ENCODE measurements at places on chromosomes 7 and 10.

DNA sequence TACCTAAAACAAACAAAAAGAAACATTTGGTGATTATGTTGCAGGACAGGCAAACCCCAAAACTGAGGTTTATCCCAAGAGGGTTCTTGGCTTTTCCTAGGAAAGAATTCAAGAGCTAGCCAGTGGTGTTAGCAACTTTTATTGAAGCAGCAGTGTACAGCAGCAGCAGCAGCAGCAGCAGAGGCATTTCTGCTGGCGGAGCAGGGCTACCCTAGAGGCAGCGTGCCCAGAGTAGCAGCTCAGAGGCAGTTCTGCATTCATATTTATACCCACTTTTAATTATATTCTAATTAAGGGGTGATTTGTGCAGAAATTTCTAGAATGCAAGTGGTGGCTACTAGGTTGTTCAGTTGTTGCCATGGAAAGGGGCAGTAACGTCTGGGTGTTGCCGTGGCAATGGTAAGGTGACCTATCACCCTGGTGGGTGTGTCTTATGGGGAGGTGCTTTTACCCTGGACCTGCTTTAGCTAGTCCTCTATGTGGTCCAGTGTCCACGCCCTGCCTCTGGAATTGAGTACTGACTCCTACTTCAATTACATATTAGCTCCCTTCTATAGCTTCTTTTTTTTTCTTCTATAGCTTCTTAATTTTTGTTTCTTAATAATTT, 53.9 kb downstream of the VCL start:
- DNase-seq: no peak

DNA sequence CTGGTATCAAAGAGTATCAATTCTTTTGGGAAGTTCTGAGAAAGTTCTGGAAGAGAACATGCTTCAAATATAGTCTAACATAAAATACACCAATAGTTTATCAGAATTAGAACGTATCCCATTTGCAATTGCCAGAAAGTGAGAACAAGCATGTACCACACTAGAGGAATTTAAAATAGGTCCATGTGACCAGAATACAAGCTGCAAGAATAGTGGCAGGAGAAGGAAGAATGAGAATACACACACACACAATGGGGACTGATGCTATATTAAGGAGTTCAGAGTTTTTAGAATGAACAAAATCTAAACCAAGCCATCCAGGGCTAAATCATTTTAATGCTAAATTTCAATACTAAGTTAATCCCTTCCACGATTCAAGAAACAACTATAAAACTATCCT, 99.1 kb upstream of the TMEM168 start:
- DNase-seq: no peak

- peak; percentile 95 for DNase-seq
These were observed 775 bp upstream of the SEPTIN7 start for GRCh38 chr7:35799846-35800717.

- DNase-seq: no peak
These were observed at the start of gene IGFBP1 for GRCh38 chr7:45888185-45888992. IGFBP1 (plus strand) TSS chr7:45888488; CDS start chr7:45888653, 165 bp downstream.

- DNase-seq: no peak
These were observed 101.6 kb downstream of the SORBS1 start for GRCh38 chr10:95459446-95460045.

- DNase-seq: peak; percentile 6
These were observed 953.3 kb downstream of the XPNPEP1 start for GRCh38 chr10:108970016-108970415.

- no peak for DNase-seq
These were observed 35.0 kb upstream of the PDCD4 start for GRCh38 chr10:110836706-110837105.

- no peak for DNase-seq
These were observed 67.0 kb upstream of the ITGB1 start for GRCh38 chr10:33025039-33025438.

- DNase-seq: peak; percentile 20
These were observed 8.8 kb downstream of the STK17A start for GRCh38 chr7:43591558-43592180.

- no peak for DNase-seq
These were observed 4.3 kb downstream of the TMEM273 start for GRCh38 chr10:49183596-49184542.

GRCh38 chr7:117227091-117227490, 95.8 kb downstream of the WNT2 start:
- DNase-seq: no peak

DNA sequence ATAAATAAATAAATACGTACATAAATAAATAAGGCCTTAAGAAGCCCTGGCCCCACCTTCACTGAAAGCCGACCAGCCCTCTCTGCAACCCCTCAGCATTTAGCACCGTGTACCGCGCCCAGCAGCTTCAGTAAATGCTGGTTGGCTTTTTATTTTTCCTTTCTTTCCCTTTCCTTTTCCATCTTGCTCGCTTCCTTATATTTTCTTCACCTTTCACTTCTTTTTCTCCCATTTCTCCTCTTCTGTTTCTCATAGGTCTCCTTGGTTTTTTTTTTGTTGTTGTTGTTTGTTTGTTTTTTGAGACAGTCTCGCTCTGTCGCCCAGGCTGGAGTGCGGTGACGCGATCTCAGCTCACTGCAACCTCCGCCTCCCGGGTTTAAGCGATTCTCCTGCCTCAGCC, 11.2 kb downstream of the ZAN start:
- DNase-seq: no peak

DNA sequence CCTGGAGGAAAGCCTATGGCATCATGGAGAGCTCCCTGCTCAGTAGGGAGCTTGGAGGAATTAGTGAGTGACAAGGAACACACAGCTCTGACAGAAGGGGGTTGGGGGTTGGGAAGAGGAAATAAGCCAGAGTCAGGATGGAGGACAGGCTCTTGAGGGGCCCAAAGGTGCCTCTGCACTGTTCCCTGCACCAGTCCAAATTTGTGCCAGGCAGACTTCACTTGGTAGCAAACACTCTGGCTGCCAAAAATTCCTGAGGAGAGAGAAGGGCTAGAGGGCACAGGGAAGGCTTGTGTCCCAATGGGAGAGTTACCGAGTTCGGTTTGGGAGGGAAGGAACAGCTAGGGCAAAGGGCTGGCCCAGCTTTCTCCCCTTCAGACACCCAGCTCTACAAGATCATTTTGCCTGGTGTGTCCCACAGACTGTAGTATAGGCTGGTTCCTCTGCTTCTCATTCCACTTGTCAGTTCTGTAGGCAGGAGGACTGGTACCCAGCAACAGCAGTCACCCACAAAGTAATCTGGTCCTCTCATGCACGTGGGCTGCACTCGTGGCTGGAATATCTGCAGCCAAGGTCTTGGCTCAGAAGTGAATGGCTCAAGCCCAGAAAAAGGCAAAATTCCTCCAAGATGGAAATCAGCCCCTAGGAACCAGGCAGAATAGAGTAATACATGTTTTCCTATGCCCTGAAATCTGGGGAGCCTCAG, 8.0 kb upstream of the KCNIP2 start:
- no peak for DNase-seq

- DNase-seq: no peak
These were observed 17.3 kb upstream of the MTPAP start for GRCh38 chr10:30366351-30366750.

- no peak for DNase-seq
These were observed 153.2 kb upstream of the ADCY1 start for GRCh38 chr7:45420843-45421495.

GRCh38 chr10:97687785-97688781, 1.0 kb upstream of the AVPI1 start:
- peak; percentile 60 for DNase-seq

DNA sequence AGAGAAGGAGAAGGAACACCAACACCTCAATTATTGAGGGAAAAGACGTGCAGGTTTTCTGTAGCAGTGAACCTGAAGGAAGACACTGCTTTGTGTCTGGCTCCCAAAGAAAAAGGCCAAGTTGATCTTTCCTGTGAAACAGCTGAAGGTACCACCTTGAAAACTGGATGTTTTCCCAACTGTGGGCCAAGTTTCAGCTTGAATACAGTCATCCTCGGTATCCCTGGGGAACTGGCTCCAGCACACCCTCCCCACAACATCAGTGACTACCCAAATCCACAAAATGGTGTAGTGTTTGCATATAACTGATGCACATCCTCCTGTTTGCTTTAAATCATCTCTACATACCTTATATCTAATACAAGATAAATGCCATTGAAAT, 297.0 kb upstream of the PITRM1 start:
- DNase-seq: no peak

GRCh38 chr10:101903827-101904550, 60.4 kb upstream of the KCNIP2 start:
- DNase-seq: peak; percentile 11

DNA sequence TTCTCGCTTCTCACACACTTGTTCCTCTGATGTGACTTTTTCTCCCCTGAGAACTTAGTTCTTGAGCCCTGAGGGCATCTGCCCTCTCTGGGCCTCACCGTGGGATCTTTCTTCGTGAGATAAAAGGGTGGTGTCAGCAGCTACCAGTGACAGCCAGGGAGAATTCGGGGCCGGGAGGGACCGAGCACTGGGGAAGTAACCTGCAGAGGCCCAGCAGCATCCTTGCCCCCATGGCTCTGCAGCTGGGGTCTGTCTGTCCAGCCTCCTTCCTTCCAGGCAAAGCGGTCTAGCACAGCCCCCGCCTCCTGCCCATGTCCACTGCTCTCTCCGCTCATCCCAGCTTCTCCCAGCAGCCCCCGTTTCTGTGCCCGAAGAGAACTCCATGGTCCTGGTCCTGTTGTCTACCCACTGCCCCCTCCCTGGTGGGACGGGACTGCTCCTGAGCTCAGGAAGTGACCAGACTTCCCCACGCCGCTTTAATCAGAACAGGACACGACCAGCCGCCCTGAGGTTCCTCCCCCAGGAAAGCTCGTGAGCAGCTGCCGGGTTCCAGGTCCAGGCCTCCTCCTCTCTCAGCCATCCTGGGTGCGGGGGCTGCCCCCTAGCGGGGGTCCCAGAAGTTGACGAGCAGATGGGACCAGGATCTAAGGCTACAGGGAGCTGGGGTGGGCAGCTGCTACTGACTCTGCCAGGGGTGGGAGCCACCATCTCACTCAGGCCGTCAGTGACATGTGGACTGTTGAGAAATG, 187.5 kb downstream of the WDR37 start:
- DNase-seq: no peak

- DNase-seq: no peak
These were observed 45.8 kb downstream of the PDK4 start for GRCh38 chr7:95550546-95550945.

GRCh38 chr7:31069860-31070555, 17.9 kb downstream of the ADCYAP1R1 start:
- DNase-seq: no peak

- DNase-seq: no peak
These were observed 5.2 kb upstream of the CUBN start for GRCh38 chr10:17134737-17135260.

GRCh38 chr7:999149-999879, 16.3 kb downstream of the CYP2W1 start:
- no peak for DNase-seq
